ENCODE measurements at places on chromosomes 1 and 21.

GRCh38 chr21:17451364-17451891, 61.4 kb upstream of the CXADR start:
- DNase-seq, result no peak

DNA sequence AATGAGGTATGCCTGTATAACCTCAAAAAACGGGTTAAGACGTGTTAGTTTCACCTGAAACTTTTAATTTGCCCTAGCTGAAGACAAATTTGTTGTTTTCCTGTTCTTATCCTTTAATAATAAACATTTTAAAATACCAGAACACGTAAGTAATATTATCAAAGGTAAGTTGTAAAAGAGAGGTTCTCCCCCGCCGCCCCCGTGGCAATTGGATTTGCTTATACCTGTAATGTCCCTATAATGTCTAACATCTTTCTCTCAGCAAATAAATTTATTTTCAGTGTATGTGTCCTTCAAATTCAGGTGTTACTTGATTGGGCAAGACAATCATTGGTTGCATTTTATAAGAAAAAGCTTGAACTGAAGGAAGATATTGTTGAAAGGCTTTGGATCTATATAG, 5.9 kb downstream of the URB2 start:
- no peak for DNase-seq

DNA sequence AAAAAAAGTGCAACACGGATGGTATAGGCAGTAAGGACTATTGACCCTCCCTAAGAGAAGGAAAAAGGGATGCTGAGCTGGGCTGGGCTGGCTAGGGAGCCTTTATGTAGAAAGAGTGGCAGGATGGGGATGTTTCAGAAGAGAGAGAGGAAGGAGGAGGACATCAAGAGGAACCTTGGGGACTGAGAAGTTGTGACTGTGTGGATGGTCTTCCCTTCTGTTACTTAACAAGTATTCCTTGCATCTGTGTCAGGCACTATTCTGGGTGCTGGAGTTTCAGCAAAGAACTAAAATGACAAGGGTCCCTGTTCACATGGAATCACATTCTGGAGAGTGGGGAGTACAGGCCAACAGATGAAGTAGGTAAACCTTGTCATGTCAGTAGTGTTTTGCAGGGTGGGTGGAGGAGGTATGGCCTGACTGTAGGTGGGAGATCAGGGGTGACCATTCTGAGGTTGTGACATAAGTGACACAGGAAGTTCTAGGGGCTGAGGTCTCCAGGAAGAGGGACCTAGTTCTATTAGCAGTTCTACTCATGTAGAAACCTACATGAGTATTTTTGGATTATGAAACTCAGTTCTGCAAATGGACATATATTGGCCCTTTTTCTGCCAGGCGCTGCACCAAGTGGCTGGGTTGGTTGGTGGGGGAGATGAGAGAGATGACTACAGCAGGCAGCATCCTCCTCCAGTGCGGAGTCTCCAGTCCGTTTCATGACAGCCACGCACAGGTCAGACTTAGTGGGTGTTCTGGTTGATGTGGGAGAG, 53.8 kb downstream of the PRDM2 start:
- no peak for DNase-seq

DNA sequence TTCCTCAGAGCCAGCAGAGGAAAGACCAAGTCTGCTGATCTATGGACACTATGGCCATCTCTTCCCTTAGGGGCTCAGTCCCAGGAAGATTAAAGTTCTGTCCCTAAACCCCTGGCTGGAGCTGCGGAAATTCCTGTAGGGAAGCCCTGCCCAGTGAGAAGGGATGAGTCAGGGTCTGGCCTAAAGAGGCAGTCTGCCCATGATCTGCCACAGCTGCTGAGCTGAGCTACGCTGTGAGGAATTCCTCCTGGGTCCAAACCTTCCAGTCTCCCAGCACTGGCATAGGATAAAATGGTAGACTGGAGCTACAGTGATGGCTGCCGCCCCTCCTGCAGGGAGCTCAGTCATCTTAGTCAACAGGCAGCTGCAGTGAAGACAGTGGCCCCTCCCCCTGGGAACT, 213.7 kb downstream of the BRINP2 start:
- no peak for DNase-seq
